RPMI8226 (cell line): ENCODE measurements at places on chromosomes 3 and 15.

GRCh38 chr15:76337059-76337695 is 604 bp downstream of the ISL2 start:
- DNase-seq = peak; percentile 77

DNA sequence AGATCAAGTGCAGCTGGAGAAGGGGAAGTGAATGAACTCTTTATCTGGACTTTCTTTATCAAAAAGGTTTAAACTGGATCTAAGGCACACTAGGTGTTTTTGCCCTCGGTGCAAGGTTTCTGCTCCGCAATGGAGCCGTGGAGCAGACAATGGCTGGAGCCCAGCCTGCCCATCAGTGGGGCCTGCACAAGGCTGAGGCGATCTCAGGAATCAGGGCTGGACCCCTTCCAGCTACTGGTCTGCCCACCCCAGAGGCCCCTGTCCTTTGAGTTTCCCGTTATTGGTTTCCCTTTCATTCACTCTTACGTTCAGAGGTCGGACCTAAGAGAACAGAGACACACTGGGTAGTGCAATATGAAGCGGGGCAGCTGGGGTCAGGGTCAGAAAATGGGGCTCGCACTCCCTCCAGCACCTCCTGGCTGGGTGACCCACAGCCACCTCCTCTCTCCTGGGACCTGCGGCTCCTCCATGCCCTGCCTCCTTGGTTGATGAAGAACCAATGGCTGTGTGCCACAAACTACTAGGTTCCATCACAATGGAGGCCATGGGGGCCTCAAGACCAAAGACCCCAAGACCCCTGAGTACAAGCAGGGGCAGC is 164.6 kb downstream of the CHSY1 start:
- no peak for DNase-seq

DNA sequence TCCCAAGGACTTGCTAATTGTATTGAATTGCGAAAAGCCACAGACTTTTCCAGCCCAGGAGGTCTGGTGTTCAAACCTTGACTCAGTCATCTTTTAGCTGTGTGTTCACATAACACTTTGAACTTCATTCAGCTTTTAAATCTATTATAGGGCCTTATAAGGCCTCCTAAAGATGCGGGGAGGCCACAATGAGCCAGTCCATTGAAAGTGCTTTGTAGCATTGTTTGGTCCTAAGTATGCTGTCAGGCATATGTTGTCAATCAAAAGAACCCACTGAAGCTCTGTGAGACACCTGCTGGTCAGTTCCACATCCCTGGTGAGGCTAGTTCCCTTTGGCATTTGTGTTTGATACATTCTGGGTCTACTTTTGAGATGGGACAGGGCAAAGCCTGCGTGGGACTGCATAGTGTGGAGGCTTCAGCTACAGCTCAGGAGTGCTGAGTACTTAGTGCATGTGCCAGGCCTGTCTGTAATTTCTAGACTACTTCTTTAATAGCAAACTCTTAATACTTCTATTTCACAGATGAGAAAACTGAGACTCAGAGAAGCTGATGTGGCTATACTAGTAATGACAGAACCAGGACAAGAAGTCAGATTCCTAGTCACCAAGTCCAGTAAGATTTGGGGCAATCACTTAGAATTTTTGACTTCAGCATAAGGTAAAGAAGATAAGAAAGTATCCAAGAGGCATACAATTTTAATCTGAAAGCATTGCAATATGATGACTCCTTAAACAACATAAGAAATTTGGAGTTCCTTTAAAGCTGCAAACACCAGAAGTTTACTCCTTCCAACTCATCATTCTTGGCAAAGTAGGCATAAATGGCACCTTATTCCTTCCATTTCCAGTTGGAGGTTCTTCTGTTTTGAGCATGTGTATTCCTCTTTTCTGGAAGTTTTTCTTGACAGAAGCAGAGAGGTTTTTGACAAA is 213.0 kb downstream of the PDCD6IP start:
- peak; percentile 3 for DNase-seq

GRCh38 chr3:17166369-17166768 is 281.6 kb downstream of the PLCL2 start:
- DNase-seq = no peak

DNA sequence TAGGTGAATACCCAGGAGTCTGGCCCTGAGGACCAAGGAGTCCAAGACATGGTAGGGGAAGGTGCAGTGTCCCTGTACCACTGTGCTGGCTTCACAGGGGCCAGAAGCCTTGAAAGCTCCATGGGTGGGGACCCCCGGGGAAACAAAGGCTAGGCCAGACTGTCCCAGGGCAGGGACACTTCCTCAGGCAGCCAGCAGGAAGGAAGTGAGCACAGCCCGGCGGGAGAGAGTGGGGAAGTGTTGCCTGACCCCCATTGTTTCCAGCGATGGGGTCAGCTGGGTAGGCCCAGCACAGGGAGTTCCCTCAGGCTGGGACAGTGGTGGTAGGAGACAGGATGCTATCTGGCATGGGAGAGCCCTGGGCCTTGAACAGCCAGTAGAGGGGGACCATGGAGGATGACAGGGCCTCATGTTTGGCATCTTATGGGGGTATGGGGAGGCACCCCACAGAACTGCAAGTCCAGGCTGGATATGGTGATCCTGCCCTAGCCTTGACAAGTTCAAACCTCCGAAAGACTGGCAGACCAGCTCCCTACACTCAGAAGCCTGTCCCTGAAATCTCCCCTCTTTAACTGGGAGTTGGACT is 1.2 kb upstream of the HYAL2 start:
- no peak for DNase-seq

GRCh38 chr15:56528136-56528535 is 63.2 kb upstream of the MNS1 start:
- DNase-seq = no peak

GRCh38 chr3:34361921-34362320 is 563.5 kb downstream of the PDCD6IP start:
- peak; percentile 26 for DNase-seq

DNA sequence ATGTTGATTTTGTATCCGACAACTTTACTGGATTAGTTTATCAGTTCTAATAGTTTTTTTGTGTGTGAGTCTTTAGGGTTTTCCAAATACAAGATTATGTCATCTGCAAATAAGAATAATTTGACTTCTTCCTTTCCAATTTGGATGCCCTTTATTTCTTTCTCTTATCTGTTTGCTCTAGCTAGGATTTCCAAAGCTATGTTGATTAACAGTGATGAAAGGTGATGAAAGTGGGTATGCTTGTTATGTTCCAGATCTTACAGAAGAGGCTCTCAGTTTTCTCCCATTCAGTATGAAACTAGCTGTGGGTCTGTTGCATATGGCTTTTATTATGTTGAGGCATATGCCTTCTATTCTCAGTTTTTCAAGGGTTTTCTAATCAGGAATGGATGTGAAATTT is 56.4 kb upstream of the CHRNB4 start:
- DNase-seq = no peak

GRCh38 chr15:55740981-55741832 is 1.7 kb downstream of the PRTG start:
- no peak for DNase-seq

DNA sequence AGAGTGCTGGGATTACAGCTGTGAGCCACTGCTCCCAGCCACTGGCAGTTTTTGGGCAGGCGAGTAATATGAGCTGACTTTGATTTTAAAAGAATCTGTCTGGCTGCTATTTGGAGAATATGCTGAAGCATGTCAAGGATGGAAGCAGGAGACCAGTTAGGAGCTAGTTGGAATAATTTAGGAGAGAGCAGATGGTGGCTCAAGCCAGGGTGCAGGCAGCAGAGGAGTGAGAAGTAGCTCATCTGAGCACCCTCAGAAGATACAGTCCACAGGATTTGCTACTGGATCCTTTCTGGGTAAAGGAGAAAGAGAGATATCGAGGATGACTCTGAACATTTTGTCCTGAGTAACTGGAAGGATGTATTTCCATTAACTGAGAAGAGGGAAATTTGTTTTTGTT is 30.4 kb upstream of the BDH1 start:
- no peak for DNase-seq

GRCh38 chr3:148951599-148952361 is 39.6 kb upstream of the GYG1 start:
- DNase-seq = no peak

DNA sequence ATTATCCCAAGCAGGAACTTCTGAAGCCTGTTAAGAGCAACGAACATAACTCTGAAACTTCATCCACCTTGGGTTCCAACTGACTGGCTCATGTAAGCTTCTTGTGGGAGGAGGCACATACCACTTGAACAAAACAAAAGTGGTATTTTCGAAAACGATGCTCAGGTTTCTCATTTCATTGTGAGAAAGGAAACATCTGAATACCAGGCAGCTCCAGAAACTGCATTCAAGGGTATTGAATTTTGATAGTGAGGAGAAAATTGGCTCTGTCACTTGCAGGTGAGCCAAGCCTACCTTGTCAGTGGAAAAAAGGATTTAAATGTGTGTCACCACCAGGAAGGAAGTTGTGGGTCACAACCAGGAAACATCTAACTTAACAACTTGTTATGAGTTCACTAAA is 218.1 kb upstream of the SATB1 start:
- DNase-seq = no peak

DNA sequence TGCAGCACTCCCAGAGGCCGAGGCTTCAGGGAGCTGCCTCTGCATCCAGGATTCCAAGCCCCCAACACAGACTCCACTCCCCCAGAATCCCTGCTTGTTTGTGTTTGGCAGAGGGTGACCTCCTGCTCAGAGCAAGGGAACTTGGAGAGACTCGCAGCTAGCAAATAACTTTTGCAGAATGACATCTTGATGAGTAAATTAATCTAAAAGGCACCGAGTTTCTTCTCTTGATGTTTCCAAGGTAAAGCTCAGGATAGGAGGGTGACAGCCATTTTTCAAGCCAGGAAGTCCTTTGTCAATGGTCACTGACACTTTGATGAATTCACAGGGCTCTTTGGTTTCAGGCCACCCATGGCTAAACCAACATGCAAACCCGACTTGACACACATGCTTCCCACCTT is 523.0 kb downstream of the NTRK3 start:
- no peak for DNase-seq

GRCh38 chr3:66483006-66483405 is 17.8 kb downstream of the LRIG1 start:
- no peak for DNase-seq

GRCh38 chr15:80536716-80537115 is 132.5 kb downstream of the ARNT2 start:
- no peak for DNase-seq

GRCh38 chr3:131393051-131393450 is 11.5 kb downstream of the NUDT16 start:
- DNase-seq = no peak

DNA sequence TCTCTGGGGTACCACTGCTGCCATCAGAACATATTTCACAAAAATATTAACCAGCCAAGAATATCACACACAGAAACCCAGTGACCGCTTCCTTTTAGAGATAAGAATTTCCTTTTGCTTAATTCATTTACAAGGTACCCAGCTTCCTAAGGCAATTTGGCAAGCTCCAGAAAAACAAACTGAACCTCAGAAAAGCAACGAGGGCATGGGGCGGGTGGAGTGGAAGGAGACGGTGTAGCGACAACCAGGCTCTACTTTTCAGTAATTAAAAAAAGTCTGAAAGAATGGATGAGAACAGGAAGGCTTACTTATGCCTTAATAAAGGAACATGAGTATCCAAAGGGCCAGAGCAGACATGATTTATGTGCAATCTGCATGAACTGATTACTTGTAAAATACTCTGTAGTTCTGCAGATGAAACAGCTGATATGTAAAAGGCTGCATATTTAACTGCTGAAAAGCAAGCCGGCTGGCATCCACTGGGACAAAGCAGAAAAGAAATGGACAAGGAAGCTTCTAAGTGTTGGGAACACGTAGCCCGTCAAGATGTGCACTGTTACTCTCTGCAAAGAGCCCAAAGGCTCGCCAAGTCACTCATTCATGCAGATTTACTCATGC is 18.6 kb downstream of the RFTN1 start:
- no peak for DNase-seq
